Stimulated activated CD4-positive, alpha-beta T cell treated with anti-CD3 and anti-CD28 coated beads, TNF-alpha, amount 100 ng/mL, for 1 hour (primary cell): ENCODE measurements at places on chromosomes 4 and X.

DNA sequence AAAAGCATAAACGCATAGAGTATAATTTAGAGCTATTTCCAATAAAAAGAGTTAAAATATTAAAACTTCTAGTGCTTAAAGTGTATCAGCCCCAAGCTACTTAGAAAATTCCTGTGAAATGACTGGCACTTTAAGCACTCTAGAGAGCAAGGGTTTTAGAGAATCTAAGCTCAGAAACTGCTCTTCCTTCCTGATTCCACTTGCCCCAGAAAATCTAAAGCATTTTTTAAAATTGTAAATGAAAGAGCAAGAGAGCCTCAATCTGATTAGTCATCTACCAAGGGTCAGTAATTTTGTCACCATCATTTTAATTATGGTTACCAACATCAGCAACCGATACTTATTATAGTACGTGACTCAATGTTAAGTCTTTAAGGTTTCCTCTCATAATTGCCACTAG, 25.0 kb downstream of the CTPS2 start:
- DNase-seq = no peak

DNA sequence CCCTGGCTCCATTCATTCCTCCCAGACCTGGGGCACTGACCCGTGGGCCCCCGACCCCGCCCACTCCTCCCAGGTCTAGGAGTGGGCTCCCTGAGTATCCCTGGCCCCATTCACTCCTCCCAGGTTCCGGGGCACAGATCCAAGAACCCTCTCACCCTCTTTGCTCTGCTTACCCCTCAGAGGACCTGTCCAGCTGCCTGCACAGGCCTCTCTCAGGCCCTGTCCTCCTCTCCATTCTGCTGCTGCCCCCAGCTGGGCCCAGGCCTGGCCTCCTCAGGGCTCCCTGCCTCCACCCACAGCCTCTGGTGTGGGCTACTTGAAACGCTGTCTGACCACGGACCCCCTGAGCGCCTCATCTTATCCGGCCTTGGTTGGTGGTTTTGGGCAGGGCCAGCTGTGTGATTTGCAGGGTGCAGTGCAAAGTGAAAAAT, 217.7 kb upstream of the PSAPL1 start:
- DNase-seq = no peak

- no peak for DNase-seq
These were observed 12.1 kb downstream of the ELF4 start for GRCh38 chrX:130098210-130098552.

DNA sequence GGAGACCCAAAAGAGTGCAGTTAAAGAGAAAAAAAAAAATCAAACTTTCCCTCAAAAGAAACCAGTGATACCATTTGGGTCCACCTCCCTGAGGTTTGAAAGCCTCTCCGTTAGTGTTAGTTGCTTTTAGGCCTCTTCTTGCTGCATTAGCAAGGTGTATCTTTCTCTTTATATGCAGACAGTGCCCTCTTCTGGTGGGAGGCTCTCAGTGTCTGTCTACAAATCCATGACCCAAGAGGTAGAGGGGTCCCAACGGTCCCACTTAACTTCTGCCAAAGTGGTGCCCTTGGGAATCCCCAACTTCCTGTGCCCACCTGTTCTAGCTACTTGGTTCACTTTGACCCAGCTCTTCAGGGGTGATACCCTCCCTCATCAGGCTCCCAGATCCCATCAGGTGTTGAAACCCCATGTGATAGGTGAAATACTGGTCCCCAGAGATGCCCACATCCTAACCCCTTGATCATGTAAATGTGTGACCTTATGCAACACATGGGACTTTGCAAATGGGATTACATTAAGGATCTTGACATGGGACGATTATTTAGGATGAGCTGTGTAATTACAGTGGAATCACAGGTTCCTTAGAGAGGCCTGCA, 63.7 kb upstream of the CD99 start:
- no peak for DNase-seq
